ENCODE measurements at places on chromosomes 5 and 9.
A peak's percentile ranks its signal among the peaks of the same experiment; 100 is the strongest.

DNA sequence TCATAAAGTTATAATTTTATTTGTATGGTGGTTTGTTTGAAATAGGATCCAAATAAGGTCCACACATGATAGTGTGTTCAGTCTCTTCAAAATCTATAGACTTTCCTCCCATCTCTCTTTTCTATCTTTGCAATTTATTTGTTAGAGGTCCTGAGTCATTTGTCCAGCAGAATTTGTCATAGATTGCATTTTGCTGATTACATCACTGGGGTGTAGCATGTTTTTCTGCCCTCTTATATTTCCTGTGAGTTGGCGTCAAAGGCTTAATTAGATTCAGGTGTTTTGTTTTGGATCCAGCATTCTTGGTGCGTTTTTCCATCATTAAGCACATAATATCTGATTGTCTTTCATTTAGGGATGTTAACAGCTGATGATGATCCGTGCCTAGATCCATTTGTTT lies 15.0 kb downstream of the CYFIP2 start:
- no peak for DNase-seq

- DNase-seq: no peak
Observed at GRCh38 chr9:7259544-7260241, 501.9 kb downstream of the KDM4C start.

GRCh38 chr5:7823594-7823993 lies 27.3 kb downstream of the CFAP90 start:
- DNase-seq: no peak

DNA sequence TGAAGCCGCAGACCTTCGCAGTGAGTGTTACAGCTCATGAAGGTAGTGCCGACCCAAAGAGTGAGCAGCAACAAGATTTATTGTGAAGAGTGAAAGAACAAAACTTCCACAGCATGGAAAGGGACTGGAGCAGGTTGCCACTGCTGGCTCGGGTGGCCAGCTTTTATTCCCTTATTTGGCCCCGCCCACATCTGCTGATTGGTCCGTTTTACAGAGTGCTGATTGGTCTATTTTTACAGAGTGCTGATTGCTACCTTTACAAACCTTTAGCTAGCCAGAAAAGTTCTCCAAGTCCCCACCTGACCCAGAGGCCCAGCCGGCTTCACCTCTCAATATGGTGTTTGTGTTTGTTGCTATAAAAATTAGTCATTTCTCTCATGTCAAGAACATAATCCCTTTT lies 49.7 kb downstream of the RECK start:
- no peak for DNase-seq

DNA sequence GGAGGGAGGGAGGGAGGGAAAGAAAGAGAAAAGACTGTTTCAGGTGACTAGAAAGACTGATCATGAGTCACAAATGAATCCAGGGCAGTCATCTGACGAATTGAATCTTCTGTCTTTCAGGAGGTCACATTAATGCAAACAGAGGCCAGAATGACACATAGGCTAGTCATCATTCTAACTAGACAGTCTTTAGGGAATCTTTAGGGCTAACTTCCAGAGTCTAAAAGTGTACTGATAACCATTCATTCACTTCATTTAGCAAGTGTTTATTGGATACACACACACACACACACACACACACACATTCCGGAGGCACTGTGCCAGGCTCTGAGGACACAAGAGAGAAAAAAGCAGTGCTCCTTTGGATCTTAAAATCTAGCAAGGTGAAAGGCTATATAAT lies 156.7 kb downstream of the EBF1 start:
- no peak for DNase-seq

- no peak for DNase-seq
Observed at GRCh38 chr5:127838661-127839060, 135.5 kb downstream of the CCDC192 start.

GRCh38 chr5:67233075-67233474 lies 36.5 kb upstream of the CD180 start:
- DNase-seq: no peak

DNA sequence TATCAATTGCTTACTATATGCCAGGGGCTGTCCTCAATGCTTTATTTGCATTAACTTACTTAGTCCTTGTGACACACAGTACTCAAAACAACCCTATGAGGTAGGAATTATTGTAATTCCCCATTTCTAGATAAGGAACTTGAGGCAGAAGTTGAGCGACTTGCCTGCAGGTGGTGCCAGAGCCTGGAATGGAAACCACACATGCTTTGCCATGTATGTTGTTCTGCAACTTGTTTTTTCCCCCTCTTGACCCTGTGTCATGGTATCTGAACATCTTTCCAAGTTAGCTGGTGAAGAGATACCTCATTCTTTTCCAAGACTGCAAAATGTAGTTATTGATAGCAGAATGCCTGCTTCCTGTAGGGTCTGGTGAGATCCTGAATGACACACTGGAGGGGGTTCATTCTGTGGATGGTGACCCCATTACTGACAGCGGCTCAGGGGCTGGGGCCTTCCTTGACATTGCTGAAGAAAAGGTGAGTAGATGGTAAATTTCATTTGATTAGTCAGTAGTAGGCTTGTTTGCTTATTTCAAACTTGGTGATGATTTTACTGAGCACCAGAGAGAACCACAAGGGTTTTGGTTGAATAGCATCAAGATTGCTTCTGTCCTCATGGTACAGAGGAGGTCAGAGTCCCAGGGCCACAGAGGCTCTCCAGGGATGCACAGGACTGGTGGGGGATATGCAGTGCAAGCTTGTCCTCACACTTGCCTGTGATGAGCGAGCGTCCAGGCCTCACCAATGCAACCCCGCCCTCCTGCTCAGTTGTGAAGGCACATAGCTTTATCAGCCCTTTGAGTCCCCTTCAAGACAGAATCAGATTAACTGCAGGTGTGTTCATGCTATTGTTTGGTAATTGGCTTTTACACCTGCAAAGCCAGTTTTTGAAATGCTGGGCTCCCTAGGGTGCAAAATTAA lies 57.0 kb downstream of the COL15A1 start:
- DNase-seq: peak; percentile 60

GRCh38 chr5:111589316-111589715 lies 77.0 kb upstream of the STARD4 start:
- no peak for DNase-seq

- DNase-seq: peak; percentile 27
Observed at GRCh38 chr5:159133041-159133741, 33.5 kb upstream of the EBF1 start.

DNA sequence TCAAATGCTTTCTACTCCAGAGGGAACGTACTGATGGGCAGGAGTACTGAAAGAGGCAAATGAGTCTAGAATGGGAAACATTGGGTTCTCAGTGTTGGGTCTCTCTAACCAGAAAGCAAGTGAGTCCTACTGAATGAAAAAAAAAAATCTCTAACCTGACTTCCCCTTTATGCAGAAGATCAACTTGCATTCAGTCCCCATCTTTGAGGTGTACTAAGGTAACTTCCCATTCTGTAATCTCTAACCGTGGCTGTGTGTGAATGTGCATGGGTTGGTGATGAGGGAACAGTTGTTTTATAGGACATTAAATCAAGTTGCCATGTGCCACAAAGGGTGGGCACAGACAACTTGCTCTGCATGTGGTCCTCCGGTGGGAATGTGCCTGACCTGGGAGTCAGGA lies 264.6 kb upstream of the CLINT1 start:
- DNase-seq: no peak

DNA sequence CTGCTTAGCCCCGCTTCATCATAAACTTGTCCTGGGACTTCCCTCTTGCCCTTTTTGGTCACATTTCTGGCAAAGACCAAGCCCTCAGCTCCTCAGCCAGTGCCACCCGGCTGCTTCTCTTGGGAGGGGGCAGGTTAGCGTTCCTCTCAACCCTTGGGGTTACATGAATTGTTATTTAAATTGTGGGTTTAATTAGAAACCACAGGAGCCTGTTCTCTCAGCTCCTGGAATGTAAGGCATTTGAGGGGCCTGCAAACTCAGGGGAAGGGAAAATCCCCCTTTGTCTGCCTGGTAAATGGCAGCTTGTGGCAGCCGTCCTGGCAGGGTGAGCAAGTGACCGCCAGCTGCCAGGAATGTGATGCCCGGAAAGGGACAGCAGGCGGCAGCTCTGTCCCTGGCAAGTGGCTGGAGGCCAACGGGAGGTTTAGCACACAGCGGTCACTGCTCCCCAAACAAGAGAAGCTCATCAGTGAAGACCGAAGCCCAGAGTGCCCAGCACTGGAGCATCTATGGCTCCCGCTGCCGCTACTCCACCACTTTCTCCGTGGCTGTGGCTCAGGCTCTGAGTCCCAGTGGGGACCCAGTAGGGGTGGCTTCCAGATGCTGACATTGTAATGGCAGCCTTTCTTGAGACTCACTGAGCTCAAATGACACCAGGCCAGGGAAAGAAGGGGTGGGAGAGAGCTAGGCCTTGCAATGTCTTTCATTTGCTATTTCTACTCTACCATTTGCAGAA lies 51.7 kb downstream of the SHB start:
- no peak for DNase-seq

DNA sequence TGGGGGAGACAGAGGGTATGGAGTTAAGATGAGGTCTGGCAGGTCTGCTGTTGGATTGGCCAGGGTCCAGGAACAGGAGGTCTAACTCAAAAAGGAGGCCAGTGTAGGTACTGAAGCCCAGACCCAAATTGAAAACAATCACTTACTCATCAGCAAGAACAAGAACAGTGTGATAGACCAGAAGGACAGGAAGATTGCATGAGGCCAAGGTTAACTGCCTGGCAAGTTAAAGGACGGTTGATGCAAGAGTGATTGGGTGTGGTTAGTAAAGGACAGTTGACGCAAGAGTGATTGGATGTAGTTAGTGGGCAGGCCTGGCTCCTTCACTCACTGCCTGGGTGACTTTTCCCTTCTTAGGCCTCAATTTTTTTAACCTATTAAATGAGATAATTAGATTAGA lies 132.6 kb downstream of the PDZD2 start:
- DNase-seq: no peak

DNA sequence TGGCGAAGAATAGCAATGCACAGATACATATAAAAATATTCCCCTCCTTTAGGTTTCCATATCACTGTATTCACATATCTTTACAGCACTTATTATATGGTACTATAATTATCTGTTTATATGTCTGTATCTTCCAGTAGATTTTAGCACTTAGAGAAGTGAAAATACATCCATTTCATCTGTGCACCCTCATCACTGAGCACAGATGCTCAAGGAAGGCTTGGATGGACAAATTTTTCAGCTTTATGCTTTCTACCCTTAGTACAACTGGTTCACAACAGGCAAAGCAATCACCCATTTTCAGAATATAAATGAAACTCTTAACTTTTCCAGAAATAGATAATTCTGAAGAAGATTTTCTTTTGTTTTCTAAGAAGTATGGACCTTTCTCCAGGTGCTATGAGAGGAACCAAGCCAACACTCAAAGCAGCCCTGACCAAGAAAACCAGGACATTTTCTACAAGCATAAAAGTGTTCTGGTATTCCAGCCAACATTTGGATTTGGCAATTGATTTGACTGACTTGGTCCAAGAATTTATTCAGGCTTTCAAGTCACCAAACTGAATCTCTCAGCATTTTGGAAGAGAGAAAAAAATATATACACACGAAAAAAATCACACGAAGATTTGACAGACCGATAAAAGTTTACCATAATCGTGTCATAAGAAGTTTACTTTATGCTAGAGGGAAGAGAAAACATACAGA lies 170.2 kb upstream of the CD180 start:
- DNase-seq: no peak

- DNase-seq: no peak
Observed at GRCh38 chr9:36276781-36277181, 18.5 kb upstream of the GNE start.

- DNase-seq: no peak
Observed at GRCh38 chr9:103483471-103484096, 488.5 kb downstream of the CYLC2 start.

- DNase-seq: no peak
Observed at GRCh38 chr5:173920024-173920753, 32.0 kb downstream of the CPEB4 start.

DNA sequence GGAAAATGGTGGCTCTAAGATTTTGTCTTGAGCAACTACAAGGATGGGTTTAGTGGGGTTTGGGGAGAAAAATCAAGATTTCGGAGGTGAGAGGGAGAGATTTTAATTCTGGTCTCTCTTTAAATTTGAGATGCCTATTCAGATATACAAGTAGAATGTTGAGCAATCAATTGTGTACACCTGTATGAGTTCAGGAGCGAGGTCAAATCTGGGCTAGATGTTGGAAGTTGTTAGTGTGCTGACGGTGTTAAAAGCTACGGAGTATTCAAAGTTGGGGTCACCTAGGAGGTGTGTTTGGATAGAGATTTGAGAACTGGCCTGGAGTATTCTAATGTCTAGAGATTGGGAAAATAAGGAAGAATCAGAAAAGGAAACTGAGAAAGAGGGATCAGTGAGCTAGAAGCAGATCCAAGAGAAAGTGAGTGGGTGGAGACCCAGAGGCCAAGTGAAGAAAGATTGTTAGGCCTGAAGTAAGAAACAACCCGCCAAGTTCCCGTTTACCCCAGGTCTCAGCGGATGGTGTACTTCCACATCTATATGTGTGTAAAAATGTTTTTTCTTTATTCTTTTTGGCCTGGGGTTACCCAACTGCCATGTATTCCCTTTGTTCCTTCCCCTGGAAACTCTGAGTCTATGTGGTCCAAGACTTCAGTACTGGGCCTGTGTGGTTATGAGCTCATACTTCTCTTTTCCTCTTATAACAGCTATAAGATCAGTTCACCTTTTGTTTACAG lies 11.9 kb upstream of the ARHGAP26 start:
- DNase-seq: no peak

- no peak for DNase-seq
Observed at GRCh38 chr9:120336753-120337090, 243.2 kb downstream of the CDK5RAP2 start.

GRCh38 chr5:79612667-79613198 lies 492 bp downstream of the TENT2 start:
- no peak for DNase-seq

- no peak for DNase-seq
Observed at GRCh38 chr5:961711-962240, 46.8 kb upstream of the NKD2 start.

DNA sequence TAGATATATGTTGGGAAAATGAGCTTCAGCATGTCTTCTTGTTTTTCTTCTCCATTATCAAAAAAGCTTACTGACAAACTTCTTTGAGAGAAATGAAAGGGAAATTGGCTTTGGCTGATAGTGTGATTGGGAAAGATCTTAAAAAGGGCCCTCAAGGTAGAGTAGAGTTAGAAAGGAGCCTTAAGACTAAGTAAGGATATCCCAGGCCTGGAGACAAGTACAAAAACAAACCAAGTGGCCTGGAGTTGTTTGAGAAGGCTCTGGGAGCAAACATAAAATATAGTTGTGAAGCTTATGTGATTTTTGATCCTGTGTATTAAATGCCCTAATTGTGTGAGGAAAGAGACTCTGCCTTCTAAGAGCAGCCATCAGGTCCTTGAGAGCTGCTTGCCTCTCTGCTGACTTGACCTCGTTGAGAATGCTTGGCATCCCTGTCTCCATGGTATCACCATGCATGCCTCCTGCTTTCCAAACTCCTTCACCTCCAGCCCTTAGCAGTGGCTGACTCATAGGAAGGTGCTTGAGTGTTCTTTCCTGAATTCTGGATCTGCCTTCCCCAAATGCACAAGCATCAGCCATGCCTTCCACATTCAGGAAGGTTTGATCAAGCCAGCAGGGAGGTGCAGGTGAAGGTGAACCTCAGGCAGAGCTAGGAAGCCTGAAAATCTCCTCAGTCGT lies 78.9 kb downstream of the SMARCA2 start:
- DNase-seq: no peak

All from NCI-H345 (cell line).